Activated CD8-positive, alpha-beta memory T cell treated with anti-CD3 and anti-CD28 coated beads, Interleukin-2, amount 50 U/mL, for 48 hours (primary cell): ENCODE measurements at places on chromosomes 3 and 15.
A peak's percentile ranks its signal among the peaks of the same experiment; 100 is the strongest.

- DNase-seq, result no peak
These were observed 3.7 kb upstream of the EFHB start for GRCh38 chr3:19937459-19938294.

DNA sequence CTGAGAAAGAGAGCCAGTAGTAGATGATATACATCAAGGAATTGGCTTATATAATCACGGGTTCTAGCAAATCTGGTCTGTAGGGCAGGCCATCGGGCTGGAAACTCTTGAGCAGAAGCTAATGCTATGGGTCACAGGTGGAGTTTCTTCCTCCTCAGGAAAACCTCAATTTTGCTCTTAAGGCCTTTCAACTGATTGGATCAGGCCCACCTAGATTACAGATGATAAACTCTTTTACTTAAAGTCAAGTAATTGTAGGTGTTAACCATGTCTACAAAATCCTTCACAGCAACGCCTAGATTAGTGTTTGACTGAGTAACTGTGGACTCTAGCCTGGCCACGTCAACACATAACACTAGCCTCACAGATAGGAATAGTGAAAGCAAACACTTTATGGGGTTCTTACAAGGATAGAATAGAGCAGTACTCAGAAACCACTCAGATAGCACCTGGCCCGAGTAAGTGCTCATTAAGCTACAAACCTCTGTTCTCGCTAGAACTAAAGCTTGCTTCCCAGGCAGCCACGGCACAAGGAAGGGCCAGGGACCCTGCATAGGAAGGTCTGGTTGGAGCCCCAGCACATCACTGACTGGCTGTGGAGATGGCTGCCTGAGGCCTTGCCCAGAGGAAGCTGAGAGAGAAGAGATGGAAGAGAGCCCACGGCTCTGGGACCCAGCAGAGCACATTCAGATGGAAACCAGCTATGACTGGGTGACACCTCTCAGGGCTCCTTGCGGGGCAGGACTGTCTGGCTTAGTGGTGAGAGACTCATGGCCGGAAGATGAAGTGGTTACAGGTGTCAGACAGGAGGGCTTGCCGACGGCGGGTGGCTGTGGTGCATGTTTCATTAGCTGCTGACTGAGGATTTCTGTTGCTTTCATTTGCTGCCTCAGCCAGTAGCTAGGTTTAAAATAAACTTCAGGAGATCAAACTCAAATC, 202.5 kb upstream of the TLE3 start:
- peak; percentile 84 for DNase-seq

DNA sequence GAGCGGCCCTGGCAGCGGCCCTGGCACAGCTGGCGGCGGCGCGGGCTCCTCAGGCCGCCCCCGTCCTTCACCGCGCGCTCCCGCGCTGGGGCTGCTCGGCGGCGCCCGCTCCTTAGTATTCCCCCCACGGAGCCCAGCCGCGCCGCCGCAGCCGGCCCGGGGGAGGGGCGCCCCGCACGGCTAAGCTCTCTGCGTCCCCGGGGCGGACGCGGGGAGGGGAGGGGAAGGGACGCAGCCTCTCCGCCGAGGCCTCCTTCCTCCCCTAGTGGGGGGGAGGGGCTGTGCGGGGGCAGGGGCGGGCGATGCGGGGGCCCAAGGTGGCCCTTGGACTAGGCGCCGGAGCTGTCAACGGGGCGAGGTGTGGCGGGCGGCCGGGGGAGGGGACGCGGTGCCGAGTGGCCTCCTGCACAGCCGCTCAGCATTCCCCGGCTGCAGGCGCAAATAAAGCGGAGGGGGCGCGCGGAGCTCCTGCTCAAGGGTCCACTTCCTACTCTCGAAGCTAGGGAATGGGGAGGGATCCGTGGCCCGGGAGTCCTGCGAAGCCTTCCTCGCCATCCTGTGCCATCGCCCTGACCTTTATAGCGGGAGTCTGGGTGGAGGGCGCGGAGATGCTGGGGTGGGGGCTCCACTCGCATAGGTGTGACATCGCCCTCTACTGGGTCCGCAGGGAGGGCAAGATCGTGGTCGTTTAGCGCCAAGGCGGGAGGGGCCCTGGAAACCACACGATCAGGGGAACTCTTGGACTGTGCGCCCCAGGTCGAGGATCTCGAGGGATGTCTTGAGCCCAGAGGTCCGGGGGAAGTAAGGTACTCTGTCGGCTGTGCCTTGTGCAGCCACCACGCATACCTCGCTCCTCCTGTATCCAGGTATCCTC, 22.2 kb downstream of the EPHB3 start:
- DNase-seq, result no peak

- DNase-seq, result no peak
These were observed 71.0 kb downstream of the THBS1 start for GRCh38 chr15:39651881-39652280.

GRCh38 chr3:155641956-155642355, 102.9 kb downstream of the PLCH1 start:
- DNase-seq, result no peak

DNA sequence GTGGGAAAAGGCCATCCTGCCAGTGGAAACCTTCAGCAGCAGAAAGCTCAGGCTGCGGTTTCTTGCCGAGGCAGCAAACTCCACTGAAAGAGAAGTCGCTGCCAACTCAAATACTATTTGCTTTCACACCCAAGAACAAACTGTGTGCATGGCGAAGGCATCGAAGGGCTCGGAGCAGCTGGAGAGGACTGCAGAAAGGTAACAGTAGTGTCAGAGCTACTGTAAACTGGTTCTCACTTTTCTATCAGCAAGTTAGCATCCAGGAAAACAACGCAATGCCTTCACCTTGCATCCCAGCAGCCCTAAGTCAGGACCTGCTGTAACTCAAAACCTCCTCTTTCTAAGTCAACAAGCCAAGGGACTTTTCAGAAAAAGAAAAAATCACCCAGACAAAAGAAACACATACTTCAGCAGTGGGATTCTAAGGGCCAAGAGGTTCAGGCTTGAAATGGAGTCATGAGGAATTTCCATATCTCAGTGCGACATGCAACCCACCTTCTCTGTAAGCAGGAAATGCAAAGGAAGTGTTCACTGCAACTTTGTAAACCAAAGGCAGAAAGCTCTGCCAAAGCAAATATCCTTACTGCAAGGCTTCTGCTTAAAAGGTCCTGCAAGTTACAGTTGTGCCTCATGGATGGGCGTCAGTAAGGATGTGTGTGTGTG, 193.5 kb downstream of the FOXP1 start:
- no peak for DNase-seq

DNA sequence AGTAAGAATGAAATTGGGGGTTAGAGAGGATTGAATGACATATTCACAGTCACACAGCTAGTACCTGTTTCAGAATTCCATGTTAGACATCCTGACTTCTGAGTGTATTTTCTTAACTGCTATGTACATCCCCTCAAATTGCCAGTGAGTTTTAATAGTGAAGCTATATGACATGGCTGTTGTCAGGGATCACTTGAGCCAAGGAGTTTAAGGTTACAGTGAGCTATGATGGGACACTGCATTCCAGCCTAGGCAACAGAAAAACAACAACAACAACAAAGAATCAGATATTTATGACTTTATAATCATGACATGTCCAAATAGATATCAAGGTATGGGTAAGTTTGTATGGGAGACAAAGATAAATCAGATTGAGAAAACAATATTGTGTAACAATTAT, 16.6 kb downstream of the PARP15 start:
- DNase-seq, result no peak

DNA sequence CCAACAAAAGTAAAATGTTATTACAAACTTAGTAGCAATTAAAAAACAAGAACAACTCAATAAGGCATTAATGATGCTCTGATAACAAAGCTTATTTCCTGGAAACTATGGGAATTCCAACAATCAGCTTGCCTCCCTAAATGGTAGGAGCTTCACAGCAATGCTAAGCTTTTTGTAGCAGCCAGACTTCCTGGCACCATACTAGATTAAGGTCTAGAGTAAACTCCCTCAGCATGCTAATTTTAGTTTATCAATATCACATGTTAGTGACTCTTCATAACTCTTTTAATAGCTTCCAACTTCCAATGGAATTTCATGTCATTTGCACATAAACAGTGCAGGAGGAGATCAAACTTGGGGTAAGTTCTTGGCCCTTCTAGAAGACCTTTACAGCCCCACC, 782.0 kb downstream of the MCTP2 start:
- no peak for DNase-seq

DNA sequence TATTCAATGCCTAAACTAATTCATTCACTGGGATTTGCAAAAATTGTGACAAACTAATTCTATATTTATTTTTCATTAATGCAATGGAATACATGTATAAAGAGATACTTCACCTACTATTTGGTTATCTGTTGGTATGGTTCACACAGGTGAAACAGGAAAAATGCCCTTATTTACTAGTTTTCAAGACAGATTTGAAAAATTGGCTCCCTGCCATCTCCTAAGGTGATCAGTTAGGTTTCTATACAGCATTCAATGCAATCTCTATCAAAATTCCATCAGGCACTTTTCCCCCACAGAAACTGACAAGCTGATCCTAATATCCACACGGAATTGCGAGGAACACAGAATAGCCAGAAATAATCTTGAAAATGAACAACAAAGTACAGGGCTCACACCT, 101.1 kb downstream of the DLG1 start:
- no peak for DNase-seq

GRCh38 chr3:178107804-178108203, 428.4 kb upstream of the KCNMB2 start:
- DNase-seq, result no peak

DNA sequence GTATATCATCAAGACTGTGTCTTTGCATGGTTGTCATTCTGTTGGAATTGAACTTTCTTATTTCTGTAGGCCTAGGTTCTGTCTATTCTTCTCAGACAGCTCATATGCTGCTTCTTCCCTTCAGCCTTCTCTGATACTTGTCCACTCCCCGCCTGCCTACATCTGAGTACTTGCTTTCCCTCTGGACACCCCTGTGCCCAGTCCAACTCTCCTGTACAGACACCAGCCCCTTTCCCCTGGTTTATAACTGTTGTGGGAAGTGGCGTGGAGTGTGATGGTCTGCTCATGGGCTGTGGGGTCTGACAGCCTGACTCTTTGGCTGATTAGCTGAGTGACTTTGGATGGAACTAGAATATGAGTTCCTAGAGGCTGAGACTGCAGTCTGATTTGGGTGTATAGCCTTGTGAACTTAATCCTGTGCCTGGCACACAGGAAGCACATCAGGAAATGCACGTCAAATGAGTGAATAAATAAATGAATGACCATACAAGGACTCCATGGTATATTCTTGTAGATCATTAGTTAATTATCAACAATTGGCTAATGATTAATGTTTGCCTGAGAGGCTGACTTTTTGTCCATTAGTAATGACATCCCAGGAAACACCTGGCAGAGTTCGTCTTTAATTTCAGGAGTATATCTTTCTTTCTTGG, 11.8 kb downstream of the CACNA1D start:
- DNase-seq, result no peak

- DNase-seq, result no peak
These were observed 56.4 kb downstream of the RPL39L start for GRCh38 chr3:187082758-187083375.

- DNase-seq, result no peak
These were observed 101.0 kb upstream of the LPP start for GRCh38 chr3:188053036-188053340.

DNA sequence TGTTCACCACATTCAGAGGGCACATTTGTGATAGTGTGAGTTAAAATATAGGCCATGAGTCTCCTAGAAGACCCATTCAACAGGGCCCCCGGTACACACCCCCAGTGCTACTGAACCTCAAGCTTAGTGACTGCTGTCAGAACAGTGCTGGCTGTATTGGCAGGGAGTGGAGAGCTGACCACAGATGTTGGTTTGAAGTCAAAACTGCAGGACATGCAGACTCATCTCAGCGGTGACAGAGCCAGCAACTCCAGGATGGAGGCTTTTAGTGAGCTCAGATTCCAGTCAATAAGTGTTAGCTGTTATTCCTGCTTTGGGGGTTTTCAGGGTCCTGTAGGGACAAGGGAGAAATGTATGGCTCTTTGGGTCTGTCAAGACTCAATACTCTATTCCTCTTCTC, 29.1 kb downstream of the PRR20G start:
- DNase-seq, result no peak

DNA sequence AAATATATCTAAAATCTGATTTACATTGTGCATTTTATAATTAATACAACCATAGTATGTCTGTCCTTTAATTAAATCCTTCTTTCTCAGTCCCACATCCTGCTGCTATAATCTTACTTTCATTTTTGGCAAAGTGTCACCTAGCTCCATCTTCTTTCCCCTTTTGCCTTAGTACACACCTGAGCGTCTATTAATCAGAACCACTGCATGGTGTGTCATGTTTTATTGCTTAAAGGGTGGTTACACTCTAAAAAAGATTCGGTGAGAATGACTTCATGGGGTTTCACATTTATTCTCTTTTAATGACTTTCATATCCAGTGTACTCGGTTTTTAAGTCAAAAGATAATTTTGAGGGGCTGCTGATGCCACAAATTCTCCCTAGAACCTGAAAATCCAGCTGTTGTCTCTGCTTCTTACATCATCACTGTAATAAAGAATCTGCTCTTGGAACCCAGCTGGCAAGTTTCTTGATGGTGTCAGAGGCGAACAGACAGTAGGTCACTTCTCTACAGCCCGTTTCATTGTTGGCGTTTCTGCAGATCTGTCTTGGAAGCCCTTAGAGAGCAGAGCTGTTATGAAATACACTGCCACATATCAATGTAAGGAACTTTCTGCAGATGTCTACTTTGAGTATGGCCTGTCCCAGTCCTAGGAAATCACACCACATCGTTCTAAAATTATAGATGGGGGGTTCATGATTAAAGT, 99.7 kb downstream of the TIGIT start:
- no peak for DNase-seq

DNA sequence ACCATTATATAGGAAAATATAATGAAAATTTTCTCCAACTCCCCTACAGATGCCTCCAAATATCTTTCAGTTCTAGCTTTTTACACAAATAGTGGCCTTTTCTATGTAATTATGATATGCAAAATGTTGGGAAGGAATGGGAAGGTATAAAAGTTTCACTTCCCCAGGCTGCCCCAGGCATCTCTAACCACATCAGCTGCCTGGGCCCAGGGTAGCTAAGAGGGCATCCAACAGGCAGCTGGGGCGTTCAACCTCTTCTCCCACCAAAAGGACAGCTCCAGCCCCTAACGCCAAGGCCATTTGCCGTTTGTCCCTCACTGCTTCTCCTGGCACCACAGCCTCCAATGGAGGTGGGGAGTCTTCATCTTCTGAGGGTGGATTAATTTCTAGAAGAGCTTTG, 188.1 kb upstream of the TSC22D2 start:
- DNase-seq, result no peak

GRCh38 chr3:119898478-119899191, 116.7 kb downstream of the NR1I2 start:
- no peak for DNase-seq

DNA sequence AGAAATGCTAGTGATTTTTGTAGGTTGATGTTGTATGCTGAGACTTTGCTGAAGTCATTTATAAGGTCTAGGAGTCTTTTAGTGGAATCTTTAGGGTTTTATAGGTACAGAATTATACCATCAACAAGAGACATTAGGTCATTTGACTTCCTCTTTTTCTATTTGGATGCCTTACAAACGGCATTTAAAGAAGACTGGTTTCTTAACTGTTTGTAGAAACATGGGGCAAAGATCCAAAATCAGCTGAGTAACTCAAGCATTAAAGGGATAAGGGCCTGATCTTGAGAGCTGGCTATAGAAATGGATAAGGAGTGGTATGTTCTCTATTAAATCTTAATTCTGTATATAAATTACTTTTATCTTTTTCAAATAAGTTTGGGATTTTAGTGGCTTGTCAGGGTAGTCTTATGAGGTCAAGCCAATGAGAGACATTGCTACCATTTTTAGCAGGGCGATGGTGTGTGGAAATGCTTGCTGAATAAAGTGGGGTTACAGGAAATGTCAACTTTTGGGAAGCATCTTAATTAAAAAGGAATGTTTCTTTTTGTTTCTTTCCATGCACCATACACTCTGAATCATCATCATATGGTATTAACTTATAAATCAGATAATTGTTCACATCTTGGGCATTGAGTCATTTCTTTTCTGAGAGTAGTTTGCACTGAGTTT, 197.7 kb upstream of the GBE1 start:
- DNase-seq, result no peak
